GM12878 (cell line): ENCODE measurements at places on chromosomes 5 and 9. TPM values are rescaled to one million over a fixed set of nuclear protein-coding genes. Genes with fewer than 3 reads are reported as not detected.

The ACOT12 gene
- not detected in 2 replicates for polyA plus RNA-seq

The CENPH gene
- polyA plus RNA-seq: 65.6 and 68.1 TPM in 2 replicates

The CATSPER3 gene
- not detected in 2 replicates for polyA plus RNA-seq

The ALDH1B1 gene
- 35.7 and 36.2 TPM in 2 replicates for polyA plus RNA-seq

DNA sequence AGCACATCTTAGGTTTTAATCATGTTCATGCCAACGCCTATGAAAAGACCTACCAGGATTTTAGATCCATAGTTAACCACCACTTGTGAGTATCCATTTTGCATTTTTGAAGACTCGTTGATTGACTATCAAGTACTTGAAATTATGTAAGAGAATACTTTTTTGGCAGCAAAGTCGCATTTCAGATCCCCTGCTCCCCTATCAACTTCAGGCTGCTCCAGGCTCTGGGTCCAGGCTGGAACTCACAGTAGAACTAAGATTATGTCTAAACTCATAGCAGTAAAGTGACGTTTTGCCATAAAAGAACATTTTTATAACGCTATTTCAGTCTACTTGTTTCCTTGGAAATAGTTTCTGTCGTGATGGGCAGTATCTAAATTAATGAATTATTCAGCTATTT lies 267.7 kb downstream of the FANCC start:
- no peak for DNase-seq
